ENCODE measurements at places on chromosomes 3 and 15.

DNA sequence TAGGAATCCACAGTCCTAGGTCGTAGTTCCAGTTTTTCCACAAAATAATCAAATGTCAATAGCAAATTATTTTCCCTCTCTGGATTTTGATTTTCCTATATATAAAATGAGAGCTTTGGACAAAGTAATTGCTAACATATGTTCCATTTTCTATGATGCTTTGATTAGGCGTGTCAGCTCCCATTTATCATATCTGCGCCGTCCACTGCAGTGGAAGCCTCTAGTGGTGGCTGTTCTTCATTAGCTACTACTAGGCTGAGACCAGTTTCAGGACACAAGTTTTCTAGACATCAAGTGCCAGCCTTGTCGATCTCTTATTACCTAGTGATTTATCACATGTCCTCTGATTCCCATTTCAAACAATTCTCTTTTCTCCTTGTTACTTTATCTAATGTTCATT lies 271.5 kb downstream of the TUSC7 start:
- no peak for DNase-seq

DNA sequence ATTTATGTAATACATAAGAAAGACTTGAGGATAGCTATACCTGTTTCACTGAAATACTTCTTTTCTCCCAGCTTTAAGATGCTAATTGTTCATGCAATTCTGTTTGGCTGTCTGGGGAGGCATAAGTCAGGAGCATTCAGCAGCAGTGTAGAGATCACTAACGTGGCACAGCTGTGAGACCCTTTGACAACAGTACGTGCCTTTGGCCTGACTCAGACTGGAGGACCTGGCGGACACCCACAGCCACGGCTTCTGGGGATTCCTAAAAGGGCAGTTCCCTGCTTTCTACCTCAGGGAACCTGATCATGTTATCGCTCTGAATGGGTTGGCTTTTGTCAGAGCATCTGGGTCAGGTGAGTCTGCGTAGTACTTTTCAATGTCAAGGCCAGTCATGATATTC lies 295.0 kb upstream of the ICE2 start:
- DNase-seq, result no peak

- no peak for DNase-seq
These were observed 16.3 kb upstream of the ATP1B3 start for GRCh38 chr3:141860086-141860669.

GRCh38 chr3:127814325-127814781 lies 8.0 kb downstream of the MGLL start:
- no peak for DNase-seq

DNA sequence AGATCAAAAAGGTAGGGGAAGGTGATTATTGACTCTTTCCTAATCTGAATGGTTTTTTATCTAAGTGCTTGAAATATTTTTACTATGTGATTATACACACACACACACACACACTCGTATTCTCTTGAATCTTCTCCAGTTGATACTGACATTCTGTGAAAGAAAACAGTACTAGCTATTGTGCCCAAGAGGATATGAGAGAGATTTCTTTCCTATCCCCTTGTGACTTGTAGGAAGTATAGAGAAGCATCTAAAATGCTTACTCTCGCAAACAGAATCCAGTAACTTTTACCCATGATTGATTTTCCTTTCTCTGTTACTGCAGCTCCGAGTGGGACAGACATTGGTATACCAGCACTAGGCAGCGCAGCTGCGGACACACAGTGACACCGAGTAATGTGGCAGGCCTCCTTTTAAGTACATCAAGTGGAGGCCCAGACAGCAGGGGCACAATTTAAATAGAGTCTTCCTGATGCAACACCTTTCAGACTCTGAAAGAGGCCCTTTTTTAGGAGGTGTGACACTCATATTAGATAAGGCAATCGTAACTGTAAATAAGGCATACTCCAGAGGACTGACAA lies 421.0 kb upstream of the CNTN4 start:
- no peak for DNase-seq

DNA sequence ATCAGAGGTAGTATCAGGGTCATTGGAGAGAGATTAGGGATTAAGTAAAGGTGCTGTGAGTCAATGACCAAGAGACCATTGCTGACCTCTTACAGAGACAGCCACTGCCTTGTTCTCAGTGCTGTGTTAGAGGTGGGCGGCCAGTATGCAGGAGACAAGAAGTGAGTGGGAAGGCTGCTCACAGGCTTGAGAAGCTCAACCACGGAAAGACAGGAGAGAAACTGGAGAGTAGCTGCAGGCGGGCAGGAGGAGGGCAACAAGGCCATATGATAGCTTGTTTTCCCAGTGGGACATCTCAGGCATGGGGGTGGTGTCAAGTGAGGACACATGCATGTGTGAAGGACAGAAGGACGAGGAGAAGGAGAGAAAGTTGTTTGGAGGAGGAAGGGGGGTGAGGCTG lies 237.3 kb downstream of the PDCD6IP start:
- no peak for DNase-seq

DNA sequence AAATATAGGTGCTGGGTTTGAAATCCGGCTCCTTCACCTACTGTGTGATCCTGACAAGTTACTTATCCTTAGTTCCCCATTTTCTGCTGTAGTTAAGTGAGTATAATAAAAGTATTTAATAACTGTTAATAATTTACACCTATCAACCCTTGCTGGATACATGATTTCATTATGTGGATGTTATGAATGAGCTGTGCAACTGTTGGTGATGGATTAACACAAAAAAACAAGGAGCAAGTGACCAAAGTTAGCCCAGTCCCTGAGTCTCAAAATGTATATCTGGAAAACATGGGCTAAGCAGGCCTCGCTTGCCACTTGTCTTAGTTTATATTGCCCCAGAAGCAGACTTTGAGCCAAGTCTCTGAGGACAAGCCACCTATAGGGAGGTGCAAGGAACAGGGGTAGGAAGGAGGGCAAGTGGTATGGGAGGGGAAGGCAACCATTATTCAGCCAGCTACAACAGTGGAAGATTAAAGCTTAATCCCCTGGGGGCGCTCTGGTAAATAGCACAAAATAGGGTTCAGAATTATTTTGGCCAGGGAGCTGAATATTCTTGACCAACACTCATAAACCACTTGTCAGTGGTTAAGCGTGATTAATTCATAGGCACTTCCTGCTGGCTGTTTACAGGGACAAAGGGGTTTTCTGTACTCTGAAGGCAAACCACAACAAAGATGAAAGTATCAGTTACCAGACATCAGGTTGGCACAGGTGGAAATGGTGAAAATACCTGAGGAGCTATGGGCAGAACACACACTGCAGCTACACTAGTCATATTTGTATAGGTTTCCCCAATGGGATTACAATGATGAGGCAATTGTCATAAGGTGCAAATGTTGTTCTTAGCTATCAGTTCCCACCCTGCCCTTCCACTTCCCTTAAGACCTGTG lies 76.2 kb downstream of the TRIM42 start:
- no peak for DNase-seq

GRCh38 chr3:155853214-155854140 lies 750 bp downstream of the SLC33A1 start:
- DNase-seq, result no peak

DNA sequence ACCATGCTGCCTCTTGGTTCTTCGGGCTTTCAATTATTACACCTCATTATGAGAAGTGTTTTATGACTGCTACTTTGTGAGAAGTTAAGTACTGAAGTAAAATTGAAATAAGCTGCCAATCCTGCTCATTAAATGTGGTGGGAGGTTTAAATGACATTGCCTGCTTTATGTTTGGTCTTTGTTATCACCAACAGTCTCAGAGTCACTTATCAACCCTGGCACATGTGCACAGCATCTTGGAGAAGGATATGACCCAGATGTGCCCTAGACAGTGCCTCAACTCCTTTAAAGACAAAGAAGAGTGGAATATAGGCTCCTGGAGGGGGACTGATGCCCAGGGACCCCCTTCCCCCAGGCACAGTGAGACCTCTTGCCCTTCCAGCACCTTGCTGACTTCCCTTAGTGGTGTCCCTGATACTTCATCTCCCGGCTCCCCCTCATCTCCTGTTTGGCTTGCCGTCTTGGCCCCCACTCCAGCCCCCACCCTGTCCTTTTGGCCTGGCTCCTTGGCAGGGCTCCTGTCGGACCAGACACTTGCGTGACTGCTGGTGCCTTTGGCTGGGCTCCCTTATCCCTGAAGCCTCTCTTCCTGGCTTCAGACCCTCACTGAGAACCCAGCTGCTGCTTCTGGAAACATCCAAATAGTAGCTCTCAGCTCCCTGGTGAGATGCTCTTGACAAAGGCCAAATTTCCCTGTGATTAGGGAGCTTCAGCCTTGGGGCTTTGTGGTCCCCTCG lies 39.8 kb downstream of the ARHGAP31 start:
- no peak for DNase-seq

DNA sequence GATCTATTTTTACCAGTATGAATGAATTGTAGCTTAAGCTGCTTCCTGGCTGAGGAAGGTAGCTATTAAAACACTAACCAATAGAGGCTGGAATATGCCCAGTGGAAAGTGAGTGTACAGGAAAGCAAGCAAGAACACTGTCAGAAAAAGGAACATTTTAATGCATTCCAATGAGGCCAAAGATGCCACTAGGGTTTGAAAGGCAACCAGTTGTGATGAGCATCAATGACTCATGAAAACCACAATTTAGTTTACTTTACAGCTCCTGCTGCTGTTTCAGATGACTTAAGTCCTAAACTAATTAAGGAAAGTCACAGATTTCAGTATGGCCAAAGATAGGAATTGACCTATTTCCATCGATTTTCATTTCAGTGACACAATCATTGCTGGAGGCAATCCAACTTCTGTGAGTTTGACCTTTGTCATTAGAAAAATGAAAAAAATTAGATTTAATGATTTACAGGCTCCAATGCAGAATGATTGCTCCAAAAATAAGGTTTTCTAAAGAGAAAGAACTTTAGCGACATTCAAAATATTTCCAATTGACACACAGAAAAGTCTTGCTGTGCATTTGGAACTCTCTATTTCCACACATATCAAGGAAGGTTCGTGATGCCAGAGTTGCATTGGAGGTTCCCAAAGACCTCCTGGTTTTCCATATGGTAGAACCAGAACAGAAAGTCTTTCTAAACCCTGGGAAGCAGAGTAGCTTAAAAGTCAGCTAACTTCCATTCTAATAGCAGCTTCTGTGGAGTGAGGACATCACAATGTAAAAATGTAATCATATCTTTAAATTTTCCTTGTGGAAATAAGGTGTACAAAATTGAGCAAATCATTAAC lies 103.0 kb downstream of the SUCNR1 start:
- no peak for DNase-seq

GRCh38 chr15:57949374-57949943 lies 116.1 kb downstream of the ALDH1A2 start:
- no peak for DNase-seq

DNA sequence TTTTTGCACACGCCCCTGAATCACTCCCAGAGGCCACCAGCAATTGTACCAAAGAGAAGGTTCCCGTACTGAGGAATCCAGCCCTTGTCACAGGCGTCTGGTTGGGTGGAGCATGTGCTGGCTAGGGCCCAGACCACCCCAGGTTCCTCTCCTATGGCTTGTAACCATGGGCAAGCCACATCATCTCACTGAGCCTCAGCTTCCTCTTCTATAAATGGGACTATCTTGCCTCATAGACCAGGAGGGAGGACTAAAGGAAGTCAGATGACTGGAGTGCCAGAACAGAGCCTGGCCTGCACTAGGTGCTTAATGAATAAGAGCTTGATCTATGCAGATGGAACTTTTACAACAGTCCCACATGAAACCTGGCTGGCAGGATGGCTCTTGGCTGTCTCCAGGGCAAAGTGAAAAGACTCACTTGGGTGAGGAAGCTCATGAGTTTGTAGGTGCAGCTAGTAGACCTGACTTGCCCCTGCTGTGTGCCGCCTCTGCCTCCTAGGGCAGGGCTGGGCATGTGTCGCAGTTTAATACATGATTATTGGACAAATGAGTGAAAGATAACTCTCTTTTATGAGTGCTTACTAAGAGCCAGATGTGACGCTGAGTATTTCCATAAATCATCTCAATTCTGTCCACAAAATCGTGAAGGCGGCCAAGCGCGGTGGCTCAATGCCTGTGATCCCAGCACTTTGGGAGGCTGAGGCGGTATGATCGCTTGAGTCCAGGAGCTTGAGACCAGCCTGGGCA lies 29.3 kb downstream of the CTSH start:
- DNase-seq, result no peak

DNA sequence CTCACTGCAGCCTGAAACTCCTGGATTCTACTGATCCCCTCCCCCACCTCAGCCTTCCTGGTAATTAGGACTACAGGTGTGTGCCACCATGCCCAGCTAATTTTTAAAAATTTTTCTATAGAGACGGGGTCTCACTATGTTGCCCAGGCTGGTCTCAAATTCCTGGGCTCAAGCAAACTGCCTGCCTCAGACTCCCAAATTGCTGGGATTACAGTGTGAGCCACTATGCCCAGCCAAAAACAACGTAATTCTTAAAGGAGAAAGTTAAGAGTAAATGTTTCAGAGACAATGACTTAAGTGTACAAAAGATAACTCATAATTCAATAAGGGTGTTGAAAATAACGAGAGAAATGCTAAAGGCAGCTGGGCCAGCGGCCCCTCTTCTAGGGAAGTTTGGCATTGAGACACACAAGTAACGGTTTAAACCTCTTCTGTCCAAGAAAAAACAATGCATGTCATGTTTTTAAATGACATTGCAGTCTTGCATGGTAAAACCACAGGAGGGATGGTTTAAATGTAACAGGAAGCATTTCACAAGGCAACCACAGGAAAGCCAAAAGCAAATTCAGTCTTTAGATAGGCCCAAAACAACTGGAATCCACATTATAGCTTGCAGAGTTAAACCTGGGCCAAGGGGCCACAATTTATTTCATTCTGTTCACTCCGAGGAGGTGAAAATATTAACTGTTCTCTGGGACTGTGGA lies 5.1 kb downstream of the PROK2 start:
- no peak for DNase-seq

DNA sequence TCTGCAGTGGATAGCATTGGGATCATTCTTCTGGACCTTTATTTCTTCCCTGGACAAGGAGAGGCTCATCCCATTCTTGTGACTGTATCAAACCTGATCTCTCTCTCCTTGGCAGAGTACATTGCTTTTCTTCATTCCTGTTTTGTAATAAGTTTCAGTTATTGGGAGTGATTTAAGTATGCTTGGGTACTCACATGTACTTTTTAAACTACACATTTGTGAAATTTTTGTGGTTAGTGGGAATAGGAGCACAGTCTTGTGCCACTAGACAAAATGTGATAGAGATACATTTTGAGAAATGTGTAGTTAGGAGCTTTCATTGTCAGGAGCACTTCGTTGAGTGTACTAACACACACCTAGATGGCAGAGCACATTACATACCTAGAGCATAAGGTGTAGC lies 262.6 kb downstream of the C3orf38 start:
- DNase-seq, result no peak

- no peak for DNase-seq
These were observed 69.3 kb upstream of the CBLB start for GRCh38 chr3:105938101-105938500.

- DNase-seq, result no peak
These were observed 149.0 kb upstream of the TLE3 start for GRCh38 chr15:70246623-70247220.

- no peak for DNase-seq
These were observed 13.5 kb upstream of the ZNF592 start for GRCh38 chr15:84734794-84735479.

Measured in activated gamma-delta T cell (primary cell).